Lower leg skin (tissue), 4 donors: ENCODE measurements at places on chromosomes 12 and 14.

DNA sequence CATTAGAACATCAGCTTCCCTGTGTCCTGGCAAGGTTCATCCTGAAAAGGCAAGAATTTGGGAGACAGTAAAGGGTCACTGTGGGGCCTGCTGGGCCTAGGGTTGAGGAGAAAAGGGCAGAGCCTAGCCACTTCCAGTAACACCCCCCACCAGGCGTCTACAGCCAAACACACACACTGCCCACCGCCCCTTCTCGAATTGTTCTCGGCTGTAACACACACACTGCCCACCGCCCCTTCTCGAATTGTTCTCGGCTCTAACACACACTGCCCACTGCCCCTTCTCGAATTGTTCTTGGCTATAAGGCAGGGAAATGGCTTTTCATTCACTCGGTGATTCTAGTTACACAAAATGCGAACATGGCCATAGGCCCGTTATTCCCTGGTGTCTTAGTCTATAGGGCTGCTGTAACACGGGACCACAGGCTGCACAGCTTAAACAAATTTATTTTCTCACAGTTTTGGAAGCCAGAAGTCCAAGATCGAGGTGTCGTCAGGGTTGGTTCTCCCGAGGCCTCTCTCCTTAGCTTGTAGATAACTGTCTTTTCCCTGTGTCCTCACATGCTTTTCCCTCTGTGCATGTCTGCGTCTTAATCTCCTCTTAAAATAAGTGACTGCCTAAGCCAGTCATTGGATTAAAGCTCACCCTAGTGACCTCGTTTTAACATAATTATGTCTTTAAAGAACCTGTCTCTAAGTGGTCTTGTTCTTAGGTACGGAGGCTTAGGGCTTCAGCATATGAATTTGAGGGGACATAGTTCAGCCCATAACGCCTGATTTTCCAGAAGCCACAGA lies 171.0 kb downstream of the ADGRD1 start:
- peak; percentile 40 for DNase-seq

DNA sequence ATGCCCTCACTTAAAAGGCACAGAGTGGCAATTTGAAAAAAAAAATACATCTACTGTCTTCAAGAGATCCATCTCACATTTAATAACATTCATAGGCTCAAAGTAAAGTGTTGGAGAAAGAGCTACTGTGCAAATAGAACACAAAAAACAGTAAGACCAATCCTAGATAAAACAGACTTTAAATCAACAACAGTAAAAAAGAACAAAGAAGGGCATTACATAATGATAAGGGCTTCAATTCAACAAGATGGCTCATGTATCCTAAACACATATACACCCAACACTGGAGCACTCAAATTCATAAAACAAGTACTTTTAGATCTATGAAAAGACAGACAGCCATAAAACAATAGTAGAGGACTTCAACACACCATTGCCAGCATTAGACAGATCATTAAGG lies 93.6 kb upstream of the PCED1B start:
- DNase-seq: no peak

GRCh38 chr12:123077298-123078119 lies 73.4 kb downstream of the PITPNM2 start:
- no peak for DNase-seq

- DNase-seq: no peak
Measured at GRCh38 chr14:99252443-99252939, 19.5 kb downstream of the BCL11B start.

GRCh38 chr12:47816403-47817271 lies 3.1 kb downstream of the HDAC7 start:
- no peak for DNase-seq

DNA sequence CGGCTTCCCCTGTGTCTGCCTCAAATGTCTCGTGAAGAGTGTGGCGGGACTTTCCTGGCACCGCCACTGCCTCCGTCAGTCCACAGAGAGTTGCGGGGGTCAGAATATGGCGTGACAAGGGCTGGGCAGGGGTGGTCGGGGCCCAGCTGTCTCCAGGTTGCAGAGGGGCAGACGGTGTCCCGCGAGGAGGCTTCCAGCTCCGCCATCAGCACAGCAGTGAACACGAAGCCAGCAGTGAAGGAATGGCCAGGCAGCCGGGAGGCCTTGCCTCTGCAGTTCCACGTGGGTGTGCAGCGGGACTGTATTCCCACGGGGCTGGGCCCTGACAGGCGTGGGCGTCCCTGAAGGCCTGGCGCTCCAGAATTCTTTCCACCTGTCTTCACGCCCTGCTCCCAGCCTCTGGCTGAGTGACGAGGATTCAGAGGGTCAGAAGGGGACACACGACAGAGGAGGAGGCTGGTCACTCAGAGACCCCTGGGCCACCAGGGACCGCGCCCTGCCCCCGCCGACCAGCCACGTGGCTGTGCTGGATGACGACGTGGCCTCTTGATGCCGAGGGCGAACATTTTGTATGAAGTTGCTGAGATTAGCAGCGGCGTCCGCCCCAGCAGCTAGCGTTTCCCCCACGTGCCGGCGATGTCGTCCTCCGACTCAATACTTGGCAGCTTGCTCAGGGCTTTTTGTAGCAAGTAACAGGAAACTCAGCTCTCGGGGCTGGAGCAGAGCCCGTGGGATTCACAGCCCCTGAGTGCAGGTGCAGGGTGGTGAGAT lies 25.0 kb upstream of the GALNT9 start:
- DNase-seq: no peak

DNA sequence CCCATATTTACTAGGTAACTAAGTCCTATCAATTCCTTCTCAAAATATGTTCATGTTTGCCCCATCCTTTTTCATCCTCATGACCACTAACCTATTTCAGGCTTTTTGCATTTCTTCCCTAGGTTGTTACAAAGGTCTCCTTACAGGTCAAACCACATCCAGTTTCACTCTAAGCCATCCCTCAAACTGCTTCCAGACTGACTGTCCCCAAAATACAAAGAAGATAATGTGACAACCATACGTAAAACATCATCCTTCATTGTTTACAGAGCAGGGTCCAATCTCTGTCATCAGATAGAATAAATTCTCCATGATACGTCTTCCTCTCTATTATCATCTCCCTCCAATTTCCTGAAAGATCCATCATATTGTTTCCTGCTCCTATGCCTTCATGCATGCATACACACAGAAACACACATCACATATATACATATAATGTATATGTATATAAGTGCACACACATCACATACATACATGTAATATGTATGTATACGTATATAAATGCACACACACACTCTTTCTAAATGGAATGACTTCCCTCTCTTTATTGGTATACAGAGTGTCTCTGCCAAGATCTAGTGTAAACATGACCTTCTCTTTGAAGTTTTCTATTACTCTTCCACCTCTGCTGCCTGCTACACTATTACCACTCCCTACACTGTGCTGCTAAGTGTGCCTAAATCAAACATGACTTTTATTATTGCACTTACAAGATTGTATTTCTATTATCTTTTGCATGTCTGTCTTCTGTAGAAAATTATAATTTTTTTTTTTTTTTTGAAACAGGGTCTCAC lies 30.7 kb upstream of the EPS8 start:
- no peak for DNase-seq

DNA sequence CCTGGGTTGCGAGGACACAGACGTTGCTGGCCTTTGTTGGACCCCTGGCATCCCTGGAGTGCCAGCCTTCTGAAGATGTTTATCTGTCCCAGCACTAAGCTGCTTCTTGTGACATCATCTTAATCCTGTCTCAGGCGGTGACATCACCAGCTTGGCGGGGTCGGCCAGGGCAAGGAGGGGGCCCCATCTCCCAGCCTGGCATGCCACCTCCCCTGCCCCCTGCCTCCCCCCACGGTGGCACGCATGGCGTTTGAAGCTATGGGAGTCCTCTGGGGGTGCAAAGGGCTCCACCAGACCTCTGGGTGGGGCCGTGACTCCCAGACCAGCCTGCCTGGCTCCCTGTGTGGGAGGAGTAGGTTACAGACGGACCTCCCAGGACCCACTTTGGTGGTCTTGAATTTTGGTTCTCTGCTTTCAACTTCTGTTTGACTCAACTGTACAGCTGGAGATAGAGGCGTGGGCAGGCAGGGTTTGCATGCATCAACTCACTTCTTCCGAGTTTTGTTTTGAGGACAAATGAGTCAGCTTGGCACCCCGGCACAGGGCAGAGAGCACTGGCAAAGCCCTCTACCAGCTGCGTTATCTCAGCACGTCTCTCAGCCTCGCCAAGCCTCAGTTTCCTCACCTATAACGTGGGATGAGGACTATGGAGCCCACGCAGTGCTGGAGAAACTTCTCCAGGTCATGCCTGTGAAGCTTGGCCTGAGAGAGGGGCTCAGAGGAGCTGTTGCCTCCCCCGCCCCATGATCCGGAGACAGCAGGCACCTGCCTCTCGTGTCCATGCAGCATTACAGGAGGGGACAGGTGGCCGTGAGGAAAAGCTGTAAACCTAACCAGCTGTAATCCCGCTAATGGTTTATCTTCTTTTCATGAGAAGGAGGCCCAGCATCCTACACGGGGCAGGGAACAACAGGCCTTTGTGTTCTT lies 38.8 kb upstream of the EML1 start:
- DNase-seq: no peak

DNA sequence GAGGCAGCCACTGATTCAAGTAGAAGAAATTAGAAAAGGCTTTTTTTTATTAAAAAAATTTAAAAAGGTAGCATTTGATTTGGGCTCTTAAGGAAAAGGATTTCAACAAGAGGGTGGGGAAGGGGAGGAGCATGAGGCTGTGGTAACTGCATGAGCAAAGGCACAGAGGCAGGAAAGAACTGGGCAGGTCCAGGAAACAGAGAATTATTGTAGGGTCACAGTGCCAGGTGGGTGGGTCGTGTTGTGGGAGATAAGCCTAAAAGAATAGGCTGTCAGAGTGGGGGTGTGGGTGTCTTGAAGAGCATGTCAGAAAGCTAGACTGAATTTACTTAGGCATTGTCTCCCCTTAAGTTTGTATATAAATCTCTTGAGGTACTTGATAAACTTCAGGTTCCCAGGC lies 7.8 kb downstream of the LIMA1 start:
- no peak for DNase-seq

DNA sequence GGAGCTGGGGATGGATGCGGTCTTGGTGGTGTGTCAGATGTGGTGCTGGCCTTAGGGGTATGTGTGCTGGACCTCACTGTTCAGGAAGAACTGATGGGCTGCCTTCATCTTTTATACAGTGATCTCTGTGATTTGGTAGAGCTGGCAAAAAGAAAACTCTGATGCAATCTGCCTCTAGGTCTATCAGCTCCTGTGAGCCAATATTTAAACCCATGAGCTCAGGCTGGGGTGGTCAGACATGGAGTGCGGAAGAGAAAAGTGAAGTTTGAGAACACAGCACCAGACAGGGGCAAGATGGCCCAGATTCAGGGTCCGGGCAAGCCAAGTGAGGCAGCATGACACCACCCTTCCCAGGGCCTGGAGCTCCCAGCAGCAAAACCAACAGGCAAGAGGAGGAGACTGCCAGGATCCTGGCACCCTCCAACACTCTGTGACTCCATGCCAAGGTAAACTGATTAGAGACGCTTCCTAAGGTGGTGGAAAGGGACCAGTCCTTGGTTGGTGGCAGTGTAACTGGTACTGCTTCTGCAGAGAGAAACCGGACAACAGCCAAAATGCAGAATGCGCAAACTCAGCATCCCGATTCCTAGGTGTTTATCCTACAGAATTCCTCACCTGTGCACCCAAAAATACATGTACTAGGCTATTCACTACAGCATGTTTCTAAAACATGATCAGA lies 82.3 kb downstream of the CHGA start:
- no peak for DNase-seq

DNA sequence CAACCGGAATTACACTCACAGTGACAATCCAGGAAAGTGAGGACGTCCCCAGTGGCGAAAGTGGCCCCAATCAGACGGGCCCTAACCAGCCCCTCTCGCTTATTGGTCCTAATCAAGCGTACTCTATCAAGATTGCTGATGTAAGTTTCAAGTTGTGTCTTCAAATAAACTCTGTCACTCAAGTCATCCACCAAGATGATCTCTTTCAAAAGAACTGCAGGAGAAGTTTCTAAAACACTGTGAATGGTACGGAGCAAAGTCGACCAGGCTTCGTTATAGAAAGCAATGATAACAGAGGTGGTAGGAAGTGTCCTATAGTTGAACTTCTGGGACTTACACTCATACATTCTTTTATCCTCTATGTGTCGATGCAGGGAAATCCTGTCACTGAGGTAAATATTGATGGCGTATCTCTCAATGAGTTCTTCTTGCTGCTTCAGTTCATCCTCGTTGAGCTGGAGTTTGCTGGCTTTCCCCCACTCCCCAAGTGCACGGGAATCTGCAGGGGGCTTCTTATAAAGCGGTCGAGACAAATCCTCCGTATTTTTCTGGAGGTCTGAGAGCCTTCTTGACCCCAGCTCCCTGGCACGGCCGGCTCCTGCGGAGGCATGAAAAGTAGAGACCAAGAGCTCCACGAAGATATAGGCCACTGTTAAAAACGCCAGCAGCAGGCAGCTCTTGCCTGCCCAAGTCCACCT lies 604 bp downstream of the GALNT4 start:
- DNase-seq: no peak

GRCh38 chr12:69662764-69663163 lies 36.3 kb downstream of the BEST3 start:
- no peak for DNase-seq

- no peak for DNase-seq
Measured at GRCh38 chr12:78120866-78121560, 290.3 kb downstream of the NAV3 start.

DNA sequence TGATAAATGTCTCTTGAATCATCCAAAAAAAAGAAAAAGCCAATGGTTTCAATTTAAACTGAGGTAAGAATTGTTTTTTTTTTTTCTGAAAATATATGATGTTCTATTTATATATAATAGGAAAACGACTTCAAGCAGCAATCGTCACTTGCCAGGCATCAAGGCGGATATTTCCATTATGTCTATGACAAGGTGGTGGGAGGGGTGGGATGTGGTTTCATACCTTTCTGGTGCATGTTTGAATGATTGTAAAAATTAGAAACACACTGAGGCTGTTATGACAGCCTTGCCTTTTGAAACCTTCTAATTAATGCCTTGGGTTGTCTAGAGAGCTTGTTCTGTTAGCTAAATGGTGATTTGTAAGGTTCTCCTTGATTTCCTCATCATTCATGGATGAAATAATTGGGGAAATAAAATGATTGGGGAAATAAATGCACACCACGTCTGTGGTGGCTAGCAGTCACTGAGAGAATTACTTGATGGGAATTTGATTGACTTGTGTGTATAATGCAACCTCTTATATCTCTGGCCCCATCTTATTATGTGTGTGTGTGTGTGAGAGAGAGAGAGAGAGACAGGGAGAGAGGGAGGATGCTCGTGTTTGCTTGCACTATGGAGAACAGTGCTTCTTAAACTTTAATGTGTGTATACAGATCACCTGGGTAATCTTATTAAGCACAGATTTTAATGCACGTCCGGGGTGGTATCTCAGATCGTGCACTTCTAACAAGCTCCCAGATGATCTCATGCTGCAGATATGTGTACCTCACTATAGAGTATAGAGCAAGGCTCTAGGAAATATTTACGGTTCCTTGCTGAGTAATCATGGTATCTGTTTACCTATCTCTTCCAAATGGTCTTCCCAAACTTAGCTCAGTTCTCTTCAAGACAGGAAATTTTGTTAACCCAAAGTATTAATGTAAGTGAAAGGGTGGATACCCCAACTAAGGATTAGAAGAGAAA lies 502.6 kb downstream of the DIO2 start:
- DNase-seq: no peak
